ENCODE measurements at places on chromosomes 2 and 18.

DNA sequence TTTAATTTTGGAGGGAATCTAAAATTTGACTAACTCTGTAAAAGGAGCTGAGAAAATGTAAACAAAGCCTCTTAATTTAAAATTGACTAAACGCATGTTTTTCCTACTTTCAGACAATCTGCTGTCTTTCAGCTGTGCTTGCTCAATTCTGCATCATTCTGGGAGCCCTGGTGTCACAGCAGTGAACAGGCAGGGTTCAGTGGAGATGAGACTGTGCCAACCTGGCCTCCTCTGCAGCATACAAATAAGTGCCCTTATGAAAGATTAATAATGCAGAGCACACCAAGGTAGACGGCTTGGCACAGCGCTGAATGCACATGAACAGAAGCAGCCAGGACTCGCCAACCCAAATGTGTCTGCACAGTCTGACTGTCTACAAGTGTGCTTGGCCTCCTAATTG, 222.0 kb upstream of the CHAC2 start:
- peak; percentile 18 for DNase-seq

- DNase-seq: no peak
Measured at GRCh38 chr2:152376385-152376784, 41.4 kb downstream of the FMNL2 start.

DNA sequence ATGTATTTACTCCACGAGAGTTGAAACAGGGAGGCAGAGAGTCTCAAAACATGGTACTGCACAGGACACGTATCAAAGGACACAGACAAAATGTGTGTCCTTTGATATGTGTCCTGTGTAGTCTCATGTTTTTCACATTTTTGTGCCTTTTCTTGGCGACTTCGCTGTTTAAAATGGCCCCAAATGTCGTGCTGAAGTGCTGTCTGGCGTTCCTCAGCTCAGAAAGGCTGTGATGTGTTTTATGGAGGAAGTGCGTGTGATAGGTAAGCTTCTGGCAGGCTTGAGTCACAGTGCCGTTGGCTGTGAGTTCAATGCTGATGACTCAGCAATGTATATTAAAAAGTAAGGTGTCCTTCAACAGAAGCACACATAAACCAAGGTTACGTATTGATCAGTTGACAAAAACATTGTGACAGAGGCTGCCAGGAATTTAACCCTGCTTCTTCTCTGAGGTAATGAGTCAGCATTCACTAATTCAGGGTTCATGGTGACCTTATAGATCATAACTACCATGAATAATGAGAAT, 78.2 kb downstream of the DYSF start:
- DNase-seq: no peak

- no peak for DNase-seq
Measured at GRCh38 chr2:175976391-175977157, 25.5 kb downstream of the LNPK start.

GRCh38 chr2:223626716-223627115, 24.6 kb upstream of the SCG2 start:
- DNase-seq: no peak

GRCh38 chr2:85737961-85738360, 15.8 kb upstream of the ATOH8 start:
- DNase-seq: no peak

All from NCI-H1105 (cell line).